Cerebellum (tissue), 4 donors: ENCODE measurements at places on chromosomes 12 and 14.

GRCh38 chr14:99568567-99569560, 35.1 kb downstream of the CCDC85C start:
- no peak for DNase-seq

DNA sequence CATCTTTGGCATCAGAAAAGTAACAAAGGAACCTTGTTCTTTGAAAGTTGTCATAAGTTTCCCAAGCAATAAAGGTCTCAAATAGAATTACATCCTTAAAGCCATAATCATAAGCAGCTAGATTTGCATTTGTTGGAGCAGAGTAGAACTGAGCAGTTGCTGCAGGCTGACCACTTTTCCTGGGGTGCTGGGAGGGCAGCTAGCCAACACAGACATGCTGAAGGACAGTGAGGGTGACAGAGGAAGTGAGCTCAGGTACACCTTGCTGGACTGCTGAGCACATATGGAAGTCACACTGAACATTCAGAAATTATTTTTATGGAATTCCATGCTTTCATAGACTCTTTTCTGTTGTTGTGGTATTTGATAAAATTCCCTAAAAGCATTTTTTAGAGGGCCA, 66.2 kb downstream of the MARK3 start:
- DNase-seq, result peak; percentile 73

DNA sequence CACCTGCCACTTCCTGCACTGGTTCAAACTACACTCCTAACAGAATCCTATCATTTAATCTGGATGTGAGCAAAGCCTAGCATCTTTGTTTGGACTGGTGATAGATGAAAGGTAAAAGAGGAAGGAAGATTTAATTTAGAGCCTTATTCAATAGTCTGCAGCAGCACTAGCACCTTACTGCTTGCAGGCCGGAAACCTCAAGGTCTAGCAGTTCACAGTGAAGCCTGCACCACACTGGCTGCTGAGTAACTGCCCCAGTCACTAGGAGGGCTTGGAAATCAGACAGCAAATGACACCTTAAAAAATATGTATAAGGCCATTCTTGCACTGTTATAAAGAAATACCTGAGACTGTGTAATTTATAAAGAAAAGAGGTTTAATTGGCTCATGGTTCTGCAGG, 358.0 kb downstream of the DAD1 start:
- DNase-seq, result no peak

GRCh38 chr14:59483363-59483762, 845 bp downstream of the L3HYPDH start:
- peak; percentile 30 for DNase-seq

GRCh38 chr12:94318181-94318580, 141.5 kb downstream of the CEP83 start:
- DNase-seq, result no peak

- DNase-seq, result no peak
Measured at GRCh38 chr14:77347751-77348150, 26.9 kb downstream of the GSTZ1 start.

GRCh38 chr12:132178316-132178715, 34.1 kb downstream of the NOC4L start:
- no peak for DNase-seq

DNA sequence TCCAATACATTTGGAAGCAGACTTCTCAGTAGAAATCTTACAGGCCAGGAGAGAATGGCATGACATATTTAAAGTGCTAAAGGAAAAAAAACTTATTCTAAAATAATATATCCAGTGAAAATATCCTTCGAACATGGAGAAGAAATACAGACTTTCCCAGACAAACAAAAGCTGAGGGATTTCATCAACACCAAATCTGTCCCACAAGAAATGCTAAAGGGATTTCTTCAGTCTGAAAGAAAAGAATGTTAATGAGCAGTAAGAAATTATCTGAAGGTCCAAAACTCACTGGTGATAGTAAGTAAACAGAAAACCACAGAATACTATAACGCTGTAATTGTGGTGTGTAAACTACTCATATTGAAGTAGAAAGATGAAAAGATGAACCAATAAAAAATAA, 103.9 kb downstream of the INSM2 start:
- DNase-seq, result no peak

GRCh38 chr12:78293059-78293686, 462.5 kb downstream of the NAV3 start:
- no peak for DNase-seq

- DNase-seq, result no peak
Measured at GRCh38 chr14:90109858-90110257, 48.1 kb downstream of the KCNK13 start.

DNA sequence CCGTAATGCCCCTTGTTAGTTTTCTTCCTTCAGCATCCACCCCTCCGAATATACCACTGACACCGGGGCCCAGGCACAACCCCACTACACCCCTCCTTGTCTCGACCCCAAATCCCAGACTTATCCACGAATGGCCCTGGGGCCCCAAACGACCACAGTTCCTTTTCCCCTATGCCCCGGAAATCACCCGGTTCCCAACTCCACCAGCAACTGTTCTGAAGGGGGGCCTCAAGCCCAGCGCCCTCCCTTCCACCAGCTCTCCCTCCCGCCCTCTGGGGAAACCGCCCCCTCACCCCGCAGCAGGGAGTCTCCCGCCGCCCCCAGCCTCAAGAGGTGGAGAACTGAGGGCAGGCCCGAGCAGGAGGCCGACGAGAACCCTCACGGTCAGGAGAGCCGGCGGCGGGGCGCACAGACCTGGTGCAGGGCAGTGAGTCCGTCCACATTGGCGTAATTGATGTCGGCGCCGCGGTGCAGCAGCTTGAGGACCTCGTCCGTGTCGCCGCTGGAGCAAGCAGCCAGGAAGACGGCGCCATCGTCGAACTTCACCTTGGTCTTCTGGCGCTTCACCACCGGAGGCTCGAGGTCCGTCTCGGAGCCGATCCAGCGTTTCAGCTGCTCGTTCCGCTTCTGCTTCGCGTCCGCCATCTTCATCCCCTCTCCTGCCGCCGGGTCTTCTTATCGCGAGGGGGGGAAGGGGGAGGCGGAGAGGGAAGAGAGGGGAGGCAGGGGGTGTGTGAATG, 446 bp downstream of the PPP1R12A start:
- no peak for DNase-seq

DNA sequence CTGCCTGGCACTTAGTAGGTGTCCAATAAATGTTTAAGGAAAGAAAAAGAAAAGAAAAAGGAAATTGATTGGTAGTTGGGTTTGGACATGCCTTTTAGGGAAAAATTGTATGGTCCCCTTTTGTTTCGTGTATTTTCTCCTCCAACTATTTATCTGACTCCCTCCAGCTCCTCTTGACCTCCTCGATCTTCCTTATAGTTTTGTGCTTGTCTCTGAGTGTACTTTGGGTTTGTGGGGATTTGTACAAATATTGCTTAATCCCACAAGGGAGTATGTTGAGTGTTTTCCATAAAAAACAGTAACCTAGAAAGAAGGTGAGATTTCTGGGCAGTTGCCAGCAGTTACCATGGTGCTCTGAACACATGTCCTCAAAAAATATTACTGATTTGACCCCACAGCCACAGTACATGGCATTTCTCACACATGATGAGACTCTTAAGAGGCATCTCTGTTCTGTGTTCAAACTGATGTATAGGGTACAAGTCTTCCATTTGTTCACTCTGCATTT, 15.7 kb downstream of the PLEKHG7 start:
- DNase-seq, result no peak

GRCh38 chr12:109840305-109841074, 7.3 kb upstream of the TRPV4 start:
- no peak for DNase-seq

GRCh38 chr12:52767427-52767826, 9.7 kb downstream of the KRT76 start:
- no peak for DNase-seq

DNA sequence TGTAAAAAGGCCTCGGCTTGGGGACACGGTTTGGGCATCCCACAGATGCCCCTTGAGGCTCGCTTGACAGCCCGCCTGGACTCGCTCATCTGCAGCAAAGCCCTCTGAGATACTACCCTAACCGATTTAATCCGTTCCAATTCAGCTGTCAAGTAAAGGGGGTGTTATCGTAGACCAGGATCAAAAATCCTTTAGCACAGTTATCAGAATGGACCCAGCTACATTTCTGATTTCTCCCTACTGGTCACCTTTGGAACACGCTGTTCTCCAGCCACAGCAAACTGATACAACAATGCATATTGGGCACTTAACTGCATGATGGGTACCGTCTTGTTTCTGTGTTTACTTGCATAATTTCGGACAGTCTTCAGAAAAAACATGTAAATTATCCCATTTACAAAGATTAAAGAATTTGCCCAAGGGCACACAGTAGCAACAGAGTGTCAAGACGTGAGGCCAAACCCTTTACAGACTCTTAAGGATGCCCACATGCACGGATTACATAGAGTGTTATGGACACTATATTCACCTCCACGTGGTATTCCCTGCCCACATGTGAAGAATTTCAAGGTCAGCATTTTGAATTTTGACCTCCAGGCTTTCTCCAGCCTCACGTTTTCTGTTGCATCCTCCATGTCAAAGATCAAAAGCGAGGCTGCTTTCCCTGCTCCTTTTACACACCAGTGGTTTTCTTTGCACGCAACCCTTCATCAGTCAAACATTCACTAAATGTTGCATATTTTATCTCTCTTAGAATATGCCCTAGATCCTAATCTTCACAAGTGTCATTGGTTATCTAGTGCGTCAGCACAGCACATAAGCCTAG, 3.2 kb upstream of the DUSP6 start:
- DNase-seq, result no peak

DNA sequence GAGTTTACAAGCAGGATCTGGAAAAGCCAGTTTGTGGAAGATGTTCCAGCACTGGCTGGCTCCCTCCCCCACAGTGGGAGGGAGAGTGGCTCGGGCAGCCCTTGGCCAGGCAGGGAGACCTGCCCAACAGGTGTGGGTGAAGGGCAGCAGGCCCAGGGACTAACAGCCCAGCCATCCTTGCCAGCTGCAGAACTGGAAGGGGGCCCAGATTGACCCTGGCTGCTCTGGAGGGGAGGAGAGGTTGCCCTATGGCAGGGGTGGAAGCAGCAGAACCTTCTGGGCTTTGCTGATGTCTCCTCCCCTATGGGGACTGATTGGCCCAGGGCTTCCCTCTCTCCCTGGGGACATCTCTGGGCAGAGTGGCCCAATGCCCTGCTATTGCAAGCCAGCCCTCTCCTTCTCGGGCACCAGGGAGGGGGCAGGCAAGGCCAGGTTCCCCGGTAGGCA, 20.5 kb downstream of the IRF2BPL start:
- no peak for DNase-seq

DNA sequence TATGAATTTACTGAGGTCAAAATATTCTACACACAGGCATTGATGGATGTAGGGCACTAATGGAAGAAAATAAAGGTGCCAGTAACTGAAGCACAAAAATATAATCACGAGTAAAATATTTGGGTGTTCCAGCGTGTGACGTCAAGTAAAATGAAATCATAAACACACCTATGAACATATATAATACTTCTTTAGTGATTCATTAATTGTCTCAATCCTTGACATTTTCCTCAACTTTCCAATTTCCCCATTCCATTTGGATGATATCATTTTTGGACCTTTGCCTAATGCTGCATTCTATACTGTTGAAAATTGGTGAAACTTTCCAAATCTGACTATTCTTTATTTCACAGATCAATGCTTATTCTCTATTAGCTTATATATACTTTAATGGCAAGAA, 649.3 kb downstream of the GALC start:
- DNase-seq, result no peak

DNA sequence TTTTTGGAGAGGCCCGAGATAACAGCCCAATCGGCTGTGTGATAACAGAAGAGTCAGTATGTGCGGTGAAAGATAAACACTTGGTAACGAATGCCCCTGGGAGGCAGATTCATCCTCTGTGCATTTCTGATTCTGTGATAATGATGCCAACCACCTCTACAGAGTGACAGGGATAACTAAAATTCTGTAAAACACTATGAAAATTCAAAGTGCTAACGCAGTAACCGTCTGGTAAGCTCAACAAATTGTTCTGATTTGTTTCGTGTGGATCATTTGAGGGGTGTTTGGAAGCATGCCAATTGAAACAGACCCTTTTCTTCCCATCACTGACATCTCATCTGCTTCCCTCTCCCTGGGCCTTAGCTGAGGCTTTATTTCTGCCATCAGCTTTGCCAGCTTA, 76.3 kb downstream of the ESR2 start:
- DNase-seq, result no peak

DNA sequence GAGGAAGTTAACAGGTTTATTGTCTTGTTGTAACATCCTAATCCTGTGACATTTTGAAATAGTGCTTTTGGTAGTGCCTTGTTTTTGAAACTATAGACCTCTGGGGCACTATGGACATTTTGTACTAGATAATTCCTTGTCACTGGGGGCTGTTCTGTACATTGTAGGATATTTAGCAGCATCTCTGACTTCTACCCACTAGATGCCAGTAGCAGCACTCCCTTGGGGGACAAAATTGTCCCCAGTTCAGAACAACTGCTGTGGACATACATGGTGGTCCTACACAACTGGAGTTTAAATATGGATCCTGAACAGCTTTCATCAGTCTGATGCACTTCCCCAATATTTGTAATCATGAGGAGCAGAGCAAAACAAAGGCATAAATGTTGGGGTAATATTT, 264.7 kb downstream of the RAD51B start:
- DNase-seq, result no peak

DNA sequence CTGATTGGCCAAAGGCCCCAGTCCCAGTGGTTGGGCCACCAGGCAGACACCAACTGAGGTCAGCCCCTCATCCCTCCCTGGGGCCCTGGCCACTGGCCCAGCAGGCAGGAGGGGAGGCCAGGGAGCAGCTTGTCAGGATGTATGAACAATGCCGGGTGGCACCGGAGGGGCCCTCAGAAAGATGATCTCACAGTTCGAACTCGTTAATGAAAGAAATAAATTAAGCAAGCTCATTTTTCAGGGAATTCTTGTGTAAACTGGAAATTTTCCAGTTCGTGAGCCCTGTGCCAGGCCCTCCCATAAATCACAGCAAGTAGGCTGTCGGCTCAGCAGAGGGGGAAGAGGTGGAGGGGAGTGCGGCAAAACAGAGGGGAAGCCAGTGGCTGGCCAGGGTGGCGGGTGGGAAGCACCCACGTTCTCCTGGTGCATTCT, 177.0 kb upstream of the VASH1 start:
- no peak for DNase-seq

- DNase-seq, result no peak
Measured at GRCh38 chr12:109753054-109753401, 39.4 kb downstream of the FAM222A start.

- no peak for DNase-seq
Measured at GRCh38 chr12:118326991-118327390, 45.7 kb downstream of the TAOK3 start.

DNA sequence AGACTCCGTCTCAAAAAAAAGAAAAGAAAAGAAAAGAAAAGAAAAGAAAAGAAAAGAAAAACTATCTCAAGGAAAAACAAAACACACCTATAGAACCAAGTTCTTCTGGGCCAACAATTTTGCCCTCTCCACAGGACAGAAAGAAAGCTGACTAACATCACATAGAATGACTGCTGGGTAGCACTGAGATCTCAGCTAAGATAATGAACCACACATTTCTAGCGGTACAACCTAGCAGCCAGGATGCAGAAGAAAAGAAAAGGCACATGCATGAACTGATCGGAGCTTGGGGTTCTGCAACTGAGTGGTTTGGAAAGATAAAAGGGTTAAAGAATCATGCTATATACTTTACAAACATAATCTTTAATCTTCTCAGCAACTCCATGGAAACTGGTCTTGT, 19.5 kb downstream of the TMED10 start:
- DNase-seq, result no peak
